ENCODE measurements at places on chromosomes 4 and X.

GRCh38 chrX:129617420-129617819, 37.3 kb downstream of the APLN start:
- no peak for DNase-seq

DNA sequence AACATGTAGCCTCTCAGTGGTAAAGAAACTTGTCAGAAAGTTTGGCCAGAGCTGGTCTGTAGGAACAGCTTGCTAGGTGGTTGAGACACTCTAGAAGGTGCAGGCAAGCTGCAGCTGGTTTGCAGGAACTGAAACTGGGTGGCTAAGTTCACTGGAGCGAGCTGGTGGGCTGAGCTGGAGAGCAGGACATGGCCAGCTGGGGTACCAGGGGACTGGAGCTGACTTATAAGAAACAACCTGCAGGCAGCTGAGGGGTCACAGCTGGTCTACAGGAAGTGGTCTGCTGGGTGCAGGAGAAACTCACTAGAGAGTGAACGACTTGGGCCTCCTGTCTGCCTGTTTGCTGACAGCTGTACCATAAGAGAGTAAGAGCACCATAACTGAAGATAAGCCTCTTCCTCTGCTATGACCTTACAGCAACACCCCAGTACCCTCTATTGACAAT, 157.1 kb upstream of the LNX1 start:
- DNase-seq, result no peak

GRCh38 chrX:41043674-41044345, 41.4 kb upstream of the USP9X start:
- no peak for DNase-seq

GRCh38 chr4:89212666-89213381, 94.8 kb downstream of the GPRIN3 start:
- DNase-seq, result no peak

- no peak for DNase-seq
Measured at GRCh38 chrX:24151513-24151912, 2.0 kb downstream of the ZFX start.

DNA sequence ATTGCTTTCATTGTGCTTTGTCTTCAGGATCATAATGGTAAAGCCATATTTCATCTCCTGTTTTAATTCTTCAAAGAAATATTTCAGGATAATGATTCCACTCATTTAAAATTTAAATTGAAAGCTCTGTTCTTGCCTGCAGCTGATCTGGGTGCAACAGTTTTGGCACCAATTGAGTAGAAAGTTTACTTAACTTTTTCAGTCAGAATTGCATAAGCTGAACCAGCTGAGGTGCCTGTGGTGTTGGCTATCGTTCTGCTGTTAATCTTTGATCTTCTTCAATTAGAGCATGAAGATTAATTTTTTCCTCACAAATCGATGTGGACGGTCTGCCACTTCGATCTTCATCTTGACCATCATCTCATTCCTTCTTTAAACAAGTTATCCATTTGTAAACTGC, 49.6 kb downstream of the MAGEB16 start:
- DNase-seq, result no peak

DNA sequence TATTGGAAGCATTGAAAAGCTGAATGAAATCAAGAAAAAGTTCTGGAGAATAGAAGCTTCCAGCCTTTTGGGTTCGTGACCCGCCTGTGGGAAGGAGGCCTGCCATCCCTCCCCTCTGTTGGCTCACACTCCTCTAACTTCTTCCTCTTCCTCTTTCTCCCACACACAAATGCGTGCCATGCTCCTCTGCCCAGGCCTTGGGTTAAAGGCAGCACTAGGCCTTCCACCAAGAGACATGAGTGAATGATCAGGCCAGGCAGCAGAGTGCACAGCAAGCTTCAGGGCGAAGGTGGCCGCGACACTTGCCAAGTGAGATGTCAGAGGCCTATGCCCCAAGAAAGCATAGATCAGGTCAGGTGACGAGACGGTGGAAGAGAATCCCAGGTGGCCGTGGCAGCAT, 38.4 kb downstream of the FAM193A start:
- no peak for DNase-seq

DNA sequence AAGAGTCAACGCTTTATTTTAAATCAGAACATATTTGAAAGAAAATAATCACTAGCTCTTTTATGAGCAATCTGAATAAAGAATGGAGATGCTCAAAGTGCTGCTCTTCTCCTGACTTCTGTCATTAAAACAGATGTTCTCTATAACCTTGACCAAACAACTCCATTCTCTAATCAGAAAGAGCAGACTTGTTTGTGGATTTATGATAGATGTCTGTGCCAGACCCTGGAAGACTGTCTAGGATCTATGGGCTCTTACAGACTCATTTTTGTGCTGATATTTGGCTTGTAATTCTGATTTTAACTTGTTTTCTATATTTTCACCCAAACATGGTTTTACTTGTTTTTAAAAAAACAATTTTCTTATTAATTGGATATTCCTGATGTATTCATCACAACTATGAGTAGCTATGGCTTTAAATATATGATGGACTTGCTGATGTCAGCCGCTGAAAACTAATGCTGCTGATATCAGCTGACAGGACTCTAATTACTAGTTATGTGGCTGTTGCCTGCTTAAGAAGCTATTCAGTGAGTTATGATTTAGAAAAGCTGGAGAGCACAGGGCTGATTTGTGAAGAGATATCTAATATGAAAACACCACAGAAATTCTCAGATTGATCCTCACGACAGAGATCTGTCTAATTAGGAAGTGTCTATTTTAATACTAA, 31.6 kb upstream of the MAML3 start:
- no peak for DNase-seq

DNA sequence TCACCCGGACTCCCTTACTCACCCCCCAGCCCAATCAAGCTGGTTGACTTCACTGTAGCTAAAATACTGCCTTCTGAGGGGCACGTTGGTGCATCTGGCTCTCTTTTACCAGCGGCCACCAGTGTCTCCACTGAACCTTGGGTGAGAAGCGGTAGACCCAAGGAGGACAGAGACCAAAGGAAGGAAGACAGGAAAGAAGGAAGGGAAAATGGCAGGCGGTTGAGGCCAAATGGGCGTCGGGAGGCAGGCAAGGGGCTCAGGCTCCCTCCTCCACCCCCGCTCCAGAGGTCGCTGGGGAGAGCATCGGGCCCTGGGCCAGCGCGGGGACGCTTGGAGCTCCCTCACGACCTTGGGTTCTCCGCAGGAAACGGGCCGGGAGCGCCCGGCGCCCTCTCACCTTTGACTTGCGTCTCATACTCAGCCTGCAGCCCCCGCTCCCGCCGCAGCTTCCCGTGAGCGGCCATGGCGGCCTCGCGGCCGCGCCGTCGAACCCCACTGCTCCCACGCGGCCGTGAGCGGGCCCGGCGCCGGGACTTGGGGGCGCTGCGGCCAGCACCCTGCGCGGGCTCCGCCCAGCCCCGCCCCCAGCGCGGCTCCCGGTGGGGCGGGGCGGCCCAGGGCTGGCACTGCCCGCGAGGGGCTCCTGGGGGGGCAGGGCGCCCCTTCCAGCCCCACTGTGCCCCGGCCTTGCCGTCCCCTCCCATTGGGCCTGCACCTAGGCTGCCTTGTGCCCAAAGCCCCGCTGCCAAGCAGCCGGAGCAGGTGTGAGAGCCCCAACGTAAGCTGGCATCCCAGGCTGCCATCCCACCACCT, at the start of gene ARHGAP4:
TSS of gene ARHGAP4 (minus strand) at position 526 of the 813 bp plus-strand sequence. CDS start at position 464, 62 bp downstream.
- DNase-seq, result no peak

- no peak for DNase-seq
Measured at GRCh38 chrX:13266641-13267345, 53.1 kb downstream of the ATXN3L start.

- no peak for DNase-seq
Measured at GRCh38 chr4:38821739-38822138, 17.1 kb upstream of the TLR1 start.

DNA sequence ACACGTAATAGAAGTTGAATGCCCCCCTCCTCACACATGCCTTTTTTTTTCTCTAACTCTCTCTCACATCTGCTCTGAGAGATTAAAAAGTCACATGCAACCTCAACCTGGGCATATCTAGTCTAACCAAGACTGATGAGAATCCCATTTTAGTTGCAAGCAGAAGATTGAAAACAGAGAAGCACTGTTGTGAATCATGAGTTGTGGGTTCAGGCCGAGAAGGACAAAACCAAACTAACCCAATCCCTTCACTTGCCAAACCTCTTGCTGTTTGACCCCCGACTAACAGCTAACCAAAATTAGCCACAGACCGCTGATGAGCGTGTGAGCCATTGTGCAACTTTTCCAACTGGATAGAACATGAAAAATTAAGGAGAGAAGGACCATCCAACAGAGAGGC, 31.8 kb downstream of the CXCL1 start:
- DNase-seq, result no peak

DNA sequence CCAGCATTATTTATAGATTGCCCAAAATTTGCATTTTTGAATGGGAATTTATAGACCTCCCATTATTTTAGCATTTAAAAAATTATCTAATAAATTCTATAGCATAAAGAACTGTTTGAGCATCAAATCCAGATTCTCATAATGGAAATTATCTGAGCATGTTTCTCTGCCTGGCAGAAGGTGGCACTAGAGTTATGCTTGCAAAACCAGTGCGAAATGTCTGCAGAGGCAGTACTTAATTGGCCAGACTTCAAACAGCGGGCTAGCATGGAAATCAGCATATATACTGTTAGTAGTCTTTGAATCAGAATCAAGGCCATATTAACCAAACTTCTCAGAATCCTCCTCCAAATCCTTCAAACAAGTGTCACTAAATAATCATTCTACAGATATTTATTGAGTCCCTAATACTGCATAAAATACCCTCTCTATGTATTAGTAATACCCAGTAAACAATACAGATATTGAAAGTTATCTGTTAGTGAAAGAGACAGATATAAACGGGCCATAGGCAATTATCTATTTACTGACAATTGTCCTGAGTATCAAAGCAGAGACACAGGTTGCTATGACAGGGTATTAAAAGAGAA, 78.7 kb upstream of the DCLK2 start:
- DNase-seq, result no peak

GRCh38 chrX:134734466-134734952, 76.2 kb upstream of the PLAC1 start:
- DNase-seq, result no peak

DNA sequence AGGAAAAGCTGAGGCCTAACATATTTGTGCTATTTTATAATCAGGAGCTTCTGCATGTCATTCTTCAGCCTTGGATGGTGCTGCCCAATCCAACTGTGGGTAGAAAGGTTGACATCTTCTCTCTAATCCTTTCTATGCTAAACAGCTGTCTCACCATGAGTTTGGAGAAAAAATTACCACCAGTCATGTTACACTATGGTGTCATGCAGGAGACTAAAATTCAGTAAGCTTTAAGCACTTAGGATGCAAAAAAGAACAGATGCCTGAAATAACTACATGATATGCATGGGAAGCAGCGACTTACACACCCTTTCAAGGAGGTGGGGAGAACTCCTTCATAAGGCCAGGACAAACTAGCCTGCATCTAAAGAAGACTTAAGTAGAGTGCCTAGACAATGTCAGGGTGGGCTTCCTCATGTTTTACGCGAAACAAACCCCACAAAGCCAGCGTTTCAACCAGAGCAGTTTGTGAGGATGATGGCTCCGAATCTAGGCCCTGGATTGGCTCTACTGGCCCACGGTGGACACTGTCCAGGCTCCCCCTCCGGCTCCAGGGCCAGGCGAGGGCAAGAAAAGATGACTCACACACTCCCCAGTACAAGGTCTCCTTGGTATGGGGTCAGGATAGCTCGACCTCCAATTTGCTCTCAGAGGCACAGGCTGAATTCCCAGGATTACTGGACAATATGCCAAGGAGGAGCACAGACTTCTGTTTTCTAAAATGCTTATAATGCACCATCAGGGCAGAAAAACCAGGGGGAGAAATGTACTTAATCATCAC, 45.1 kb downstream of the STX18 start:
- no peak for DNase-seq

GRCh38 chr4:19025031-19025430, 1003.5 kb upstream of the LCORL start:
- no peak for DNase-seq

GRCh38 chrX:74509989-74510388, 88.7 kb downstream of the SLC16A2 start:
- no peak for DNase-seq

DNA sequence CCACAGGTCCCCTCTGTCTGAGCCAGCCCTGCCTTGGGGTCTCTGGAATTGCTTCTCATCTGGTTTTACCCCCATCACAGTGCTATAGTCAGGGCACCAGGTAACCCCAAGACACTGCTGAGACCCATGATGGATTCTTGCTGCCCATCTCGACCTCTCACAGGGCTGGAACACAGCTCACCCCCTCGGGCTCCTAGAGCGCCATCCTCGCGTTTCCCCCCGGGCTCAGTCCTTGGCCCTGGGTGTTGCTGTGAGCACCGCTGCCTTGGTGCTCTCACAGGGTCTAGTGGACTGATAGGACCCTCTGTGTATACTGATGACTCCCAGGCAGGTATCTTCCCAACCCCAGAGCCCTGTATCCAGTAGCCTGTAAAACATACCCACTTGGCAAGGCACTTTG, 8.8 kb downstream of the MAEA start:
- DNase-seq, result no peak

DNA sequence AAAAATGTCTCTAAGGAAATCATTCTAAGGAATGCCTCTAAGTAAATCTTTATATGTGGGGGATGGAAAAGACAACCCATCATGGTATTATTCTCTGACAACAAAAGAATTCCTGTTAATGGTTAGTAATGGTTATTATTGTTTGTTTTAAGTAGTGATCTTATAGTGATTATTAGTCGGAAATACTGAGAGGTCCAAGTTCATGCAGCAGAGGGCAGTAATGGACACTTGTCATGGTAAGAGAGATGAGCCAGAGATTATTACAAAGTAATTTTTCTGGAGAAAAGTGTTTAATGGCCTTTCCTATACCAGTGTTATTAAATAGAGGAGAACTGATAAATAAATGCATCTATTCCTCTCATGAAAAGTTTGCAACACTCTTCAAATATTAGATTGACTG, 8.1 kb upstream of the DKK2 start:
- no peak for DNase-seq

- no peak for DNase-seq
Measured at GRCh38 chrX:55342533-55343501, 78.1 kb upstream of the PAGE3 start.

DNA sequence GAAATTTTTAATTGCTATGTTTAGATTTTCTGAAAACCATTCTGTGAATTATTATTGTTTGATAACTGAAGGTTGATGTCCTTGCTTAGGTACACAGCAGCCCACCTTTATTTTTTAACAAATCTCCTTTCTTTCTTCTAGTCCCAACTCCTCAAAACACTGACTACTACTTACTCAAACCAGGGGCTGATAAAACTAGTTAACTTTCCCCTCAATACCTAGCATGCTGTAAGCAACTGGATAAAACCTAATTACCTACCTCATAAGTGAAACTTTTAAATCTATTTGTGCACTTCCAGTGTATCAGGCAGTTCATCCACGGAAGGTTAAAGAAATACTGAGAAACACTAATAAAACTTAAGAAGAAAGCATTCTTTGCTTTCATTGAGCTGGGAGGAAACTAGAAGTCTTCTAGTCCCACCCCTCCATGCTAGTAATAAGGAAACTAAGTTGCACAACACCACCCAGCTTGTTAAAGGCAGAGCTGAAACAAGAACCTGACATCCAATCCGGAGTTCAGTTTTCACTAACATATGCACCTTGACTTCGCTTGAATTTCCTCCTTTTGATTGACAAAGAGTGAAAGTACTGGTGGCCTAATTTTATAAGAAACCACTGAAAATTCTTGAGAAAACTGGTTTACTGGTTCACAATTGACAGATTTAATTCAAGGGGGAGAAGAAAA, 180.2 kb upstream of the TET2 start:
- DNase-seq, result no peak
